ENCODE measurements at places on chromosomes 4 and X.

- DNase-seq = no peak
These were observed 10.8 kb upstream of the PPEF1 start for GRCh38 chrX:18696653-18697052.

GRCh38 chr4:94175553-94176261 lies 32.0 kb upstream of the SMARCAD1 start:
- DNase-seq = no peak

GRCh38 chr4:135724421-135724820 lies 1522.8 kb upstream of the PABPC4L start:
- DNase-seq = no peak

DNA sequence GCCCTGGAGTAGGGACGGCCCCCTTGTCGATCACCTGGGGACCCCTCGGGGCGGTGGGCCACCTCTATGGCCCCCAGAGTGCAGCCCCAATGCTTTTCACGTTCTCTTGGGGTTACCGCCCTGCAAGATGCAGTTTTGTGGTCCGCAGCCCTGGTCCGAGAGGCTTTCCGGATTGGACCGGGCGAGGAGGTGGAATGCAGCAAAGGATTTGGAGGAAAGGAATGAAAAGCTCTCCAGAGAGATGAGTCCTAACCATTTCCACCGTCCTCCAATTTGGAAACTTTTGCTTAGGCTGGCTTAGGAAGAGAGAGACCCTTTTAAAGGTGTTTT lies 601 bp downstream of the SLC25A43 start:
- peak; percentile 33 for DNase-seq

DNA sequence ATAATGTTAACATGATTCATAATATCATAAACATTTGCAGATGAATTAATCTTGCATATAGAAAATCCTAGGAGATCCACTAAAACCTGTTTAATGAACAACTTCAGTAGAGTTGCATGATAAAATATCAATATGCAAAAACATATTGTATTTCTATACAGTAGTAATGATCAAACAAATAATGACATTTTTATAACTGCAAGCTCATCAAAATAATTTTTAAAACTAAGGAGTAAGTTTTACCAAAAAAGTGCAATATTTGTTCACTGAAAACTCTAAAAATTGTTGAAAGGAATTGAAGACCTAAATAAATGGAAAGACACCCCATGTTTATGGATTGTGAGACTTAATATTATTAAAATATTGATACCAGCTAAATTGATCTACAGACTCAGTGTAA lies 15.9 kb upstream of the GPRASP2 start:
- no peak for DNase-seq

DNA sequence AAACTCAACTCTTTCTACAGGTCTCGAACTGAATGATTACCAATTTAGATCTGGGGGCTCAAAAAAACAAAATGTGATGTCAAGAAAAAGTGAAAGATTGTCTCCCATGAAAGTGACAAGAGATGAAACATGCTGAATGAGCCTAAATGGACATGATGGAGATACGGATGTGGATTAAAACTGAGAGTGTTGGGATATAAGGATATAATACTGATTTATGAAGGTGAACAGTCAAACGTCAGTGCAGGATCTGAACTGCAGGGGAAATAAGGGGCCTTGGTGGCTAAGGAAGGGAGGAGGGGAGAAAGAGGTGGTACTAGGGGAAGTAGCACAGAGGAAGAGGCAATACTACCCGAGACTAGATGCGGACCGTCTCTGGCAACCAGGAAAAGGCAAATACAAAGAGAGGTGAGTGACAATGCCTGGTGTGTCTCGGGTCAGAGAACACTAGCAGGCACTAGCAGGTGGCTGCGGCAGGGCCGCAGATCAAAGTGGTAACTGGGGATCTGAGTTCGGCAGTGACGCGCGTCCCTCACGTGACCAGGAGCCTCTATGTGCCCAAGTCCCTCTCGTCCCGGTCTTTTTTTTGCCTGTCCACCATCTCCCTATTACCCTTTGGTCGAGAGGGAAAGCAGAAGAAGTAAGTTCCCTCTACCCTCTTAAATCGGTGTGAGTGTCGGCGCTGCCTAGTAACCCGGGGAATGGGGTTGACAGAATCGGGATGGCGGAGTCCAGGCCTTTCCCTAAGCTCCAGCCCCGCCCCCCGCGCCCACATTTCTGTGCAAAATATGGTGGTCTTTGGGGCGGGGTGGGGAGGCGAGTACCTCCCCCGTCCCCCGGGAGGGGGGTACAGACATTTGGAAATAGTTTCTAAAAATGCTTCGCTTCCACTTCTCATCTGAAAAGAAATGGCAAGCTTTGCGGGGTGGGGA lies at the start of gene TCEAL1:
TSS of gene TCEAL1 (plus strand) at position 590 of the 932 bp plus-strand sequence. CDS start 942 bp downstream, outside the sequence.
- DNase-seq = peak; percentile 76

DNA sequence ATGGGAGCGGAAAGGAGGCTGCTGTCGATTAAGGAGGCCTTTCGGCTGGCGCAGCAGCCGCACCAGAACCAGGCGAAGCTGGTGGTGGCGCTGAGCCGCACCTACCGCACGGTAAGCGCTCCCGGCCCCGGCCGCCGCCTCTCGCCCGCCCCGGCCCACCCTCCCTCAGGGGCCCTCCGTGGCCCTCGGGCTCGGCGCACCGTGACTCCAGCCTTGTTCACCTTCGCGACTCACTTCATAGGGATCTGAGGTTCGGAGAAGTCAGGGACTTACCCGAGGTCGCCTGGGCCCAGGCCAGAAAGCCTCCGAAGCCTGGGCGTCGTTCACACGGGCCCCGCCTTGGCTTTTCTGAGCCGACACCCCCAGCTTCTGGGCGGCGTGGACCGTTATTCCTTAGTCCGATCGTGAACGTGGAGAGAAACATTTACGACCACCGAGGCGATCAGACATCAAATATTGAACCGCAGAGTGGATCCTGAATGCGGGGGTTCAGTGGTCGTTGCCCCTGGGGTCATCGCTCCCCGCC lies 362 bp downstream of the NCAPG start:
- no peak for DNase-seq

DNA sequence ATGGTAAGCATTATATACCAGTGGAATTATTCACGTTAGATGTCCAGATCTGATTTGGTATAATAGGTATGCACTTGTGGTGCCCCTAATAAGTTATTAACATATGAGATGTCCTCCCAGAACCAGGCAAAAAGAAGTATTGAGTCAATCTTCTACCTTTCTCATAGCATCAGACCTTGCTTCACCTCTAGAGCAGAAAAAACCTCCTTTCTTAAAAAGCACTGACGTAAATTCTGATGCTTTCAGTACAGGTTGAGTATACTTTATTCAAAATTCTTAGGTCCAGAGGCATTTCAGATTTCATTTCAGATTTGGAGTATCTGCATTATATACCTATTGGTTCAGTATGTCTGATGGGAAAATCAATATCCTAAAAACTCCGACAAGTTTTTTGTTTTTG lies 22.4 kb downstream of the LEF1 start:
- no peak for DNase-seq

DNA sequence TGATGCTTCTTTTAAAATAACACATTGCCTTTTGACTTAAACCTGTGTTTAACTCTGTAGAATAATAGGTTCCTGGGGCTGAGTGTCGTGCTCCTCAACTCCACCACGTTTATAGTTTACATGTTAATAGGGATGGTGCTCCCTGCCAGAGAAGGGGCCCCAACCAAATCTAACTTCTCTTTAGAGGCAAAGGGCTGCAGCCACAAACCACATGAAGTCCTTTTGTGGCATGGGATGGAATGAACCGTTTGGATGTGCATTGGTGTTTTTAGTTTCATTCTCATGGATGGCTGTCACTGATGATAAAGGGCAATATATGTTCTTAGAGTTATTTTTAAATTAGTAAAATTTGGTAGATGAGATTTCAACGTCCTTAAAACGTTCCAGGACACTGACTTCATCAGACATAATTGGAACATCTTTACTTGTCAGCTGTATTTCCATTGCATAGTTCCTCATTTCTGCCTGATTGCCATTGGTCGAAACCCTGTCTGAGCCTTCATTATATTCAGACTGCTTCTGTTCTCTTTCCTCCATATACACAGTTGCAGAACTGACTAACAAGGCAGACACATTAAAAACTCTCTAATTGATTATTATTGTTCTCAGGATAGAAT lies 60.4 kb upstream of the HPF1 start:
- DNase-seq = no peak

- no peak for DNase-seq
These were observed 466.8 kb upstream of the FAM241A start for GRCh38 chr4:111678479-111678878.

DNA sequence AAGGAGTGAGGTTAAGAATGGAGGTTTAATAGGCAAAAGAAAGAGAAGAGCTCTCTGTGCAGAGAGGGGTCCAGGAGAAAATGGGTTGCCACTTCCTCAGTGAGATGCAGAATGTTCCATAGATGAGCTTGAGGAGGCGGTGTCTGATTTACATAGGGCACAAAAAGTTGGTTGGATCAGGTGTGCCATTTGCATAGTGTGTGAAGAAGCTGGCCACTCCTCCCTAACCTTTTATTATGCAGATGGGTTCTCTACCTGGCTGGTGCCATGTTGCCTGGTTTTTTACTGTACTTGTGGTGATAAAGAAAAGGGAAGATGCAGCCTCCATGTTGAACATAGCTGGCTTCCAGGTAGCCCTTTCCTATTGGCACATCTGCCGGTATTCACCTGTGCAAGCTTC lies 27.3 kb downstream of the SUPT20HL1 start:
- no peak for DNase-seq

DNA sequence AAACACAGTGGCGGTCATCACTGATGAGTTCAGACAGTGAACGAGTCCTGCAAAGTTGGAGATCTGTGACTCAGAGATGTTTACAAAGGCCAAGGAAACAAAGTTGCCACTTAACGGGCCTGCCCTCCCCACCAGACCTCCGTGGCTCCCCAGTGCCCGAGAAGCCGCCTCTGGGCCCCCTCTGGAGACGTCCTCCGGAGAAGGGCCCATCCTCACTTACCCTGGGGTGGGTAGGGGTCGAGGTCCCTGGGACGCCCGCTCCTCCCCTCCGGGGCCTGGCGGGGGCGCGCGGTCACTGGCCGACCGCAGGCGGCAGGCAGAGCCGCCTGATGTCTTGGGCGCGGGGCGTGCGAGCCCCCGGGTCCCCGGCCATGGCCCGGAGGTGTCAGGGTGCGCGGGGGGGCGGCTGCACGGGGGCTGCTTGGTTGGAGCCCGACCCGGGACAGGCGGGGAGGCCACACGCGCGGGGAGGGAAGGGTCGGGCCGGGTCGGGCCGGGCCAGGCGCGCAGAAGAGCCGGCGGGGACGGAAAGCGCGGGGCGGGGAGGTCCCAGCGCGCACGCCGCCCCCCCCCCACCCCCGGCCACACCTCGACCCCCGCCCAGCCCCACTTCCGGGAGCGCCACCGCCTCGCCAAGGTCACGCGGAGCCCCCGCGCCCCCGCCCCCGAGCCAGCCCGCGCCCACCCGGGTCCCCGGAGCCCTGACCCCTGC lies 529 bp downstream of the DHRSX start:
- peak; percentile 71 for DNase-seq

GRCh38 chr4:7595934-7596461 lies 161.3 kb upstream of the PSAPL1 start:
- peak; percentile 47 for DNase-seq

- peak; percentile 54 for DNase-seq
These were observed 88.4 kb downstream of the ZXDA start for GRCh38 chrX:57821703-57822387.

DNA sequence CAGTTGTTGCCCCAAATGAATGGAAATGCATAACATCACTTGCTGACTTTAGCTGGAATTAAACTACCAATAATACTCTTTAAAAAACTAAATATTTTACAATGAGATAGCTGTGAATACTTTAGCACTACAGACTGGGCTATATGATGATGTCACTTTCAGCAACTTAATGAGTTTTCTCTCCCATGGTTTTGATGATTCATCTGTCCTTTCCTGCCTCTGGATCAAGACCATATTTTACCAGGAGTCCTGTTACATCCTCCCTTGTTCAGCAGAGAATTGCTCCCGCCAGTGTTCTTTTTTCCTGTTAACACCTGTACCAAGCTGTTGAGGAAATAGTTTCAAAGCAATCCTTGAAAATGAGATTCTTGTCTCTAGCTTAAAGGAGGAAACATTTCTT lies 543.0 kb downstream of the SPRY1 start:
- DNase-seq = no peak

DNA sequence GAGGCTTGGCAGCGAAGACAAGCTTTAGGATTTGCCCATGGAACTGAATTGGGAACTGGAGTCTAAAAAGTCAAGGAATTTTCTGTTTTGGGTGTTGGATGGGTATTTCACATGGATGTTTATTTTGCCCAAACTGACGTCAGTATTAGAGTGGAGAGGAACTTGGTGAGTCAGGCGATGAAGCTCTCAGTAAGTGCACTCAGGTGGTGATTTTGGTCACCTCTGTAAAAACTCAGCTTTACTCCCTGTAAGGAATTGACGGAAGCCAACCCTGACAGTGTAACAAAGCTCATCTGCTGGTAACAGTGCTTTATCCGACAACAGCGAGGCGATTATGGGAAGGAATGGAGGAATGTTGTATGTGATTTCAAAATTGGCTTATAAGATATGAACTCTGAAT lies 77.0 kb upstream of the PGRMC2 start:
- no peak for DNase-seq

GRCh38 chrX:12497832-12498591 lies 293.2 kb upstream of the PRPS2 start:
- peak; percentile 47 for DNase-seq

- no peak for DNase-seq
These were observed 10.6 kb downstream of the TMEM156 start for GRCh38 chr4:39021631-39022030.

GRCh38 chr4:48766131-48766792 lies 13.8 kb downstream of the FRYL start:
- no peak for DNase-seq

- DNase-seq = no peak
These were observed 127.3 kb downstream of the AFAP1 start for GRCh38 chr4:7812231-7812857.

DNA sequence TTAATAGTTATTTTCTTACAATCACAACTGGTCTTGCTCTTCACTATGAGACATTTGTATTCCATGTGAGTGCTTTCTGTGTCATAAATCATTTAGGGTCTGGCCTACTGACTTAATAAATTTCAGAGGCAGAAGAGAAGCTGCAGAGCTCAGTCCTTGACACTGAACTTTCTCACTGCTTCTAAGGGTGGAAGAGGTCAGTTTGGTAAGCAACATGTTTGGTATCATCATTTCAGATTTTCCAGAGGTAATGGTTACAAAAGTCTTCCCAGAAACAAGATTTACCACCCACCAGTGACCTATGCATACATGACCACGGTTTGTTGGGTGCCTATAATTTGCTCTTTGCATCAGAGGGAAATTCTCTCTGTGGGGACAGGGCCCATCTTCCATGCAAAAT lies 148.6 kb downstream of the NR3C2 start:
- no peak for DNase-seq

DNA sequence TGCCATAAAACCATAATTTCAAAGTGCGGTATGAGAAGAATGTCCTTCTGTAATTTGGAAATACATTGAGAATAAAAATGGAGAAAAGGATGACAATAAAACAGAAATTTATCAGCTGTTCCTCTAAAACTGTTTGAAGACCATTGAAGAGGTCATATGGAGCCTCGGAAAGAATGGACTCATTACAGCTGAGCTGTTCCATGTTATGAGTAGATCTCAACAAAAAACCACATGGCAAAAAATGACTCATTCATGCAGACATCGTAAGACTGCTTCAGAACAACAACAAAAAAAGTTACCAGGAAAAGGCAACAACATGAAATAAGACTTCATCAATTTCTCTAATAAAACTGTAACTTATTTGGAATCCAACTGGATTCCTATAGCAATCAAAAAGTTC lies 39.7 kb downstream of the AKAP4 start:
- DNase-seq = no peak

GRCh38 chrX:101417981-101418841 lies 10.2 kb downstream of the HNRNPH2 start:
- DNase-seq = peak; percentile 78

GRCh38 chrX:123256378-123256777 lies 72.3 kb downstream of the GRIA3 start:
- DNase-seq = no peak

GRCh38 chrX:115940888-115941332 lies 229.6 kb upstream of the AGTR2 start:
- peak; percentile 84 for DNase-seq

All from neural progenitor cell (in vitro differentiated cells).